ENCODE measurements at places on chromosomes 7 and 10.

DNA sequence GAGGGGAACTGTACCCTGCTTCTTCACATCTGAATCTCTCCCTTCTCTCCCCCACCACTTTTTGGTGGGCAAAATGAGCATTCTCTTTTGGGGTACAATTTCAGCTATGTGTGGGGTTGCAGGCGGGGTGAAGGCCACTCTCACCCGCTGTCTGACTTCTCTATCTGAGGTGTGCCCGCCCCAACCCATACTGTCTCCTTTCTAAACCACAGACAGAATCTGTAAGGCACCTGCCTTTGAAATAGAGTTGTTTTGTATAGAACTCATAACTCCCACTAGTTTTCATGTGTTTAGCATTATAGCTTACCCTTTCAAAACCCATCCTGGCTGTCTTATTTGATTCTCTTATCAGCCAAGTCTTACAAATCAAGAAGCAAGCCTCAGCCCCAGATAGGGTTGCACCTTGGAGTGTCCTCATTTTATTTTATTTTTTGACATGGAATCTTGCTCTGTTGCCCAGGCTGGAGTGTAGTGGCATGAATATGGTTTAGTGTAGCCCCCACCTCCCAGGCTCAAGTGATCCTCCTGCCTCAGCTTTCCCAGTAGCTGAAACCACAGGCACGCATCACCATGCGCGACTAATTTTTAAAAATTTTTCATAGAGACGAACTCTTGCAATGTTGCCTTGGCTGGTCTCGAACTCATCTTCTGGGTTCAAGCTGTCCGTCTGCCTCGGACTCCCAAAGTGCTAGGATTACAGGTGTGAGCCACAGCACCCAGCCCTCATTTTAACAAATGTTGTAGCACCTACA, 11.9 kb downstream of the TSPAN14 start:
- DNase-seq, result peak; percentile 39

DNA sequence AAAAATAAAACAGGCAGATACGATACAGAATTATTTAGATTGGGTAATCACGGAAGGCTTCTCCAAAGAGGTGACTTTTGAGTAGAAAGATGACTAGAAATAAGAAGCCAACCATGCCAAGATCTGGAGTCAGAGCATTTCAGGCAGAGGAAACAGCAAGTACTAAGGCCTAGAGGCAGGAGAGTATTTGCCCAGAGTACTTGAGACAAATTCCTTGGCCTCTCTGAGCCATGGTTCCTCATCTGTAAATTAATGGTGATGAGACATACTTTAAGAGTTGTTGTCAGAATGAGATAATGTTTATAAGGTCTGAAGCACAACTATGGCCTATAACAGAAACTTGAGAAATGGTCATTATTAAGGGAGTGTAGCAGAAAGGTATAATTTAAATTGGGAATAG, 15.8 kb upstream of the GPR37 start:
- DNase-seq, result no peak

DNA sequence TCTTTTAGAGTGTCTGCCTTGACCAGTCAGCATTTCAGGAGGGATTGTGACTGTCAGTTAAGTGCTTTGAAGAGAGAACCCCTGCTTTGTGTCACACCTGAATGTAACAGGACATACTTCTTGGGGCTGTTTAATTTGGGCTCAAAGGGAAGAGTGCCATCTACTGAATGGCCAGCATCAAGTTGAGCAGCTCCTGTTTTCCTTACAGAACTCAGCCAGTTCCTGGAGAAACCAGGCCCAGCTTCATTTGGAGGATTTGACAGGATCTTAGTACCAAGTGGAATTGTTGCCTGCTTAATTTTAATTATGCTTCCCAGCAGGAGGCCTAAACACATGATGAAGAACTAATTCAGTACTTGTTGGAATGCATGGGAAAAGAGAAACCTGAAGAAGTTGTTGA, 8.3 kb downstream of the ADD3 start:
- DNase-seq, result no peak

DNA sequence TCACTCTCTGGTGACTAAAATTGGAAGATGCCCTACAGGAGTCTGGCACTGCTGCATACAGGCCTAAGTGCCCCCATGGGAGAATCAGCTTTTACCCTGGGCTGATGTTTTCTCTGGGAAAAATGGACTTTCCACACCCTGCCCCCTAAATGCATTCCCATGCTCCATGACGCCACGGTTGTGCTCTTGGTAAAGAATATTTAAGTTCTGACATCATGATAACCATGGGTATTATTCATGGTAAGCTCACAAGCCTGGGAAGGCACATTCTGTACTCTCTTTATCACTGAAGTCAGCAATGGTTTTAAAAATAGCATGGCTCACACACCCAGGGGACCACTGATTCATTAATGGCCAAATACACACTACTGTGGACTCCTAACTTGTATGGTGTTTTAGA, 43.4 kb downstream of the HIPK2 start:
- no peak for DNase-seq

GRCh38 chr7:386385-386784, 96.4 kb downstream of the FOXL3 start:
- DNase-seq, result no peak

DNA sequence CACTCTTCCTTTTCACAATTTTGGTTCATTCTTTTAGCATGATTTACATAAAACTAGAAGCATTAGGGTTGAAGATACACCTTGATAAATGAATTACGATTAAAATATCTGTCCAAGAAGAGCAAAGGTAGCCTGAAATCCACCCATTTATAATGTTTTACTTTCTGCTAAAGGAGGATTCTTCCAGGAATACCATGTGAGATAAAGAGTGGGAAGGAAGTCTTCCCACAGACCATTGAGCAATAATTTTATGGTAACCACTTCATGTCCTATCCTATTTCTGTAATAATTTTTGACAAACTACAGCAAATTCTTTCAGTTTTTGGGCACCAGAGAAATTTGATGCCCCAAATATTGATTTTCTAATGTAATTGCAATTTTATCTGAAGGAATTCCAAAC, 150.6 kb upstream of the STEAP4 start:
- DNase-seq, result no peak

GRCh38 chr7:39217783-39218182, 240.1 kb downstream of the POU6F2 start:
- no peak for DNase-seq

GRCh38 chr10:52469970-52470705, 156.1 kb downstream of the DKK1 start:
- DNase-seq, result no peak

DNA sequence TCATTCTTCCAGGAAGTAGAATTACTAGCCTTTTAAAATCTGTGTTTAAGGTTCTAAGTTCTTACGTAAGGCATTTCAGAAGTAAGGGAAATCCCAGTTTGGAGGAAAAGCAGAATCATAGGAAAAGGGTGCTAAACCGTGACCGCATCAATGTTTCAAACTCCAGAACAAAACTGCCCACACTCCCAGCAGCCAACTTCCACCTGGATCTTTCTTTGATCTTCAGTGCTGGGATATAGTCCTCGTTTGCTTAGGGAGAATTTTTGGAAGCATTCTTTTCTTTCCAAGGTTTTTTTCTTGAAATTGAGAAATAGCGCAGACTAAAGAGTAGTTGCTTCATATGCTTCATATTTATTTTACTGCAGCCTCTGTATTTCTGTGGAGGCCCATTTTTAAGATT, 8.9 kb downstream of the PROSER2 start:
- DNase-seq, result no peak

DNA sequence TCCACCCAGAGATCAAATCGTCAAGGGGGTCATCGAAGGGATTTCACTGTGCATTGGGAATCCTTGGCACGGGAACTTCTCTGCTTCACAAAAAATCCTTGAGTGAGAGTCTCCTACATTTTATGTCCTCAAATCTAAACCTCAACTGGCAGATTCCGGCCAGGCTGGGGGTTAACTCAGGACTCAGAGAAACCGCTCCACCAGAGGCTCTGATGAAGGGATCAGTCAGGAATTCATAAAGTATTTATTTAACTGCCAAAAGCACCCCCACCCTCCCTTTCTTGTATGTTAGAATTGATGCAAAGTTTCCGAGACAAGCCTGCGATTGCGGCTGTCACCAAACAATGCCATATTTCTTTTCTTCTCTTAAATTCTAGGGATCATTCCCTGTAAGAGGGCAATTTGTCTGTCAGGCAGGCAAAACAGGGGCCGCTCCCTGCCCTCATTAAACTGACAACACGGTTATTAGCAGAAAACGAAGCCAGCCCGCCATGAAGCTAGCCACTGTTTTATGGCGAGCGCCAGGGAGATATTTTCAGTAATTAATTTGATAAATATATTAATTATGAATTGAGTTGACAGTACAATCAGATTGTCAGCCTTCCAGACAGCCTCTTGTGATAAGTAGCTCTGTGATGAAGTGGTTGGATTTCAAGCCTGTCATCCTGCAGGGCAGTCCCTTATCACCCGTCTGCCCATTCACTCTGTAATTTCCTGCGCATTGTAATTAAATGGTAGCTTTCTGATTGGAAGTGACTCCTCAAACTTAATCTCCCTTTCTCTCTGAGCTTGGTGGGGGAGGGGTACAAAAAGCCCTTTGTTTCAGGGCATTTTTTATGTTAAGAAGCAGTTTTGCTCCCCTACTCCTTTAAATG, 153.0 kb upstream of the GPR26 start:
- DNase-seq, result no peak

GRCh38 chr7:2700141-2700850, 12.3 kb downstream of the AMZ1 start:
- DNase-seq, result no peak

DNA sequence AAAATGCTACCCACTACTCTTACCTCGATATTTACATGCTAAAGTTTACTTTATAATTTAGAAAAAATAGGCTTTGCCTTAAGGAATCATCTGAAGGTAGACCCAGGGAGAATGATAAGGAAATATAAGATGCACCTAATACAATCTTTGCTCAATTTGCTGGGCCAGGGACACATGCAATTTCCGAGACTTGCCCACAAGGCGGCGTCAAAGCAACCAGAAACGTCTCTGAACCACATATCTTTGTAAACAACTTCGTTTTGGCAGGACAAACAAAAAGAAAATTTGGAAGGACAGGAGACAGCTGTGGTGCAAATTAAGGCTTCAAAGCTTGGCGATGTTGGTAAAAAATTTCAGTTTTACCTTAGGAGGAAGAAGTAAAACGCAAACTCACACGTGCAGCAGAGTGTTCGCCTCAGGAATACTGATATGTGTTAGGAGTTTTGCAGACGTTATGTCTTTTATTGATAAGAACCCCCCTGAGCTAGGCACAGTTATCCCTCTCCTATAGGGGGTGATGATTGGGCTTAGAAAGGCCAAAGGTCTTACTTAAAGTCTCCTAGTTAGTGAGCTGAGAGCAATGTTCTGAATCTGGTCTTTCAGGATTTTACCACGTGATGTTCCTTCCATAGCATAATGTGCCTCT, 134.3 kb downstream of the PRKCQ start:
- peak; percentile 64 for DNase-seq

GRCh38 chr10:15067154-15067553, 21.4 kb downstream of the ACBD7 start:
- DNase-seq, result no peak

DNA sequence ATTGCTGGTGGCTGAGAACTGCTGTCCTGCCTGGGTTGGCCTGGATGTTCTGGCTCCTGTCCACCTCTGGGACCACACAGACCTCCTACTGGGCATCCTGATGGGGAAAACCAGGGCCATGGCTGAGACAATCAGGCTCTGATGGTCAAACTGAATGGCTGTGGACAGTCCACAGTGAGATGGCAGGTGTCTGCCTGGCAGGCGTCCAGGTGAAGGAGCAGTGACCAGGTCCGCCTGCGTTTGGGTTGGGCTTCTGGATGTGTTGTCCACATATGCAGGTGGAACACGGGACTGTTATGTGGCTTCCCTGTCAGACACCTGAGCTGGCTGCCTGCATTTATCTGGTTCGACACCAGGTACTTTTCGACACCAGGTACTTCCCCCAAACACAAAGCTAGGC, 241.7 kb downstream of the BUB3 start:
- DNase-seq, result no peak

DNA sequence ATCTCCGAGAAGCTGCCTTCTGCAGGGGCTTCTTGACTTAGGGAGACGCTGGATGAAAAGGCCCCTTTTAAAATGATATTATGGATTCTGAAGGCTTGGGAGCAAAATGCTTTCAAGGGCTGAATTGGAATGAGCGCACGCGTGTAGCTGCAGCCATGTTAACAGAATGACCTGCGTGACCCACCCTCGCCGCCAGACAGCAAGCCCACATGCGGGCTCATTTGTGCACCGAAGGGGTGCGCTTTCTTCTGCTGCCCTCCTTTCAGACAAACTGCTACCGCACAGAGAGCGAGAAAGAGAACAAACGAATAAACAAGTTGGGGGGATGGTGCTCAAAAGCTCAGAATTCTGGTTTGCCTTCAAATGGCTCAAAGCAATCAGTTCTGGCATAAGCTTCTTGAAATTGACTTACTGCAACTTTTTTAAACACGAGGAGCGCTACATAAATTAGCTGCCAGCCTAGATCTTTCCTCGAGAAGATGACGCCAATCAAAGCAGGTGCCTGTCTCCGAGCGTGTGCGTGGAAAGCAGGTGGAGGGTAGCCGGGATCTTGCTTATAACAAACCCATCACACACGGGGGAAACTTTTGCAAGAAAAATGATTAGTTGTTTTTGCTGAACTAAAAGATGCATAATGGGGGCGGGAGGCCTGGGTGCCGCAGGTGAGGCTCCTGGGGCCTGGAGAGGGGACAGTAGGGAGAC, 268.4 kb downstream of the MAD1L1 start:
- no peak for DNase-seq

DNA sequence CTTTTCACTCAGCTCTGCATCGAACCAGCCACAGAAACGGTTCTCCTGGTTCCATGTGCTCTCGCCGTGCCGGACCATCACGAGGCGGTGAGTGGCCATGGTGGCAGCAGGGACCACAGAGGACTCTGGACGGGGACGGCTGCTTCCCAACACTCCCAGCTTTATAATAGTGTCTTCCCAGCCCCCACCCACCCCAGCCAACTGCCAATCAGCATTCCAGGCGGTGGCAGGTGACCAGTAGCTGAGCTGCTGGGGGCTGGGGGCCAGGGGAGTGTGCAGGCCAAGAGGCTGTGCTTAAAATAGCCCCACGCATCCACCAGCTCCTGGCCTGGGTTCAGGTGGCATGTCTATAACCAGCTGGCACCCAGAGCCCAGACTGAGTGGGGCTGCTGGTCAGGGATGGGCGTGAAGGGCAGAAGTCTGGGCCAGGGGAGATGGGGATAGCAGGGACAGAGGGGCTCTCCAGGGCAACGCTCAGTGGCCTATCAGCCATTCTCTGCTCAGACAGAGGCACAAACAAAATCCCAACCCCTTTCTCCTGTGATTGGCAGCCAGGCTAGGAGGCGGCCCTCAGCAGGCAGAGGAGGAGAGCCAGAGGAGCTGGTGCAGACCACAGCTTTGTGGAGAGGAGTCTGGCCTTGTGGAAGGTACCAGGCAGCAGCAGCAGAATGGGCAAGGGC, at the start of gene PGAM2:
Gene PGAM2 (minus strand): TSS at position 137 of the 680 bp plus-strand sequence. CDS start 38 bp downstream, at position 99.
- DNase-seq, result no peak

GRCh38 chr10:129657297-129658017, 190.4 kb downstream of the MGMT start:
- no peak for DNase-seq
